Hematopoietic multipotent progenitor cell treated with erythropoietin and hydrocortisone succinate and interleukin-3 and kit ligand, for 8 days (in vitro differentiated cells): ENCODE measurements at places on chromosomes 4 and X.
A peak's percentile ranks its signal among the peaks of the same experiment; 100 is the strongest.

DNA sequence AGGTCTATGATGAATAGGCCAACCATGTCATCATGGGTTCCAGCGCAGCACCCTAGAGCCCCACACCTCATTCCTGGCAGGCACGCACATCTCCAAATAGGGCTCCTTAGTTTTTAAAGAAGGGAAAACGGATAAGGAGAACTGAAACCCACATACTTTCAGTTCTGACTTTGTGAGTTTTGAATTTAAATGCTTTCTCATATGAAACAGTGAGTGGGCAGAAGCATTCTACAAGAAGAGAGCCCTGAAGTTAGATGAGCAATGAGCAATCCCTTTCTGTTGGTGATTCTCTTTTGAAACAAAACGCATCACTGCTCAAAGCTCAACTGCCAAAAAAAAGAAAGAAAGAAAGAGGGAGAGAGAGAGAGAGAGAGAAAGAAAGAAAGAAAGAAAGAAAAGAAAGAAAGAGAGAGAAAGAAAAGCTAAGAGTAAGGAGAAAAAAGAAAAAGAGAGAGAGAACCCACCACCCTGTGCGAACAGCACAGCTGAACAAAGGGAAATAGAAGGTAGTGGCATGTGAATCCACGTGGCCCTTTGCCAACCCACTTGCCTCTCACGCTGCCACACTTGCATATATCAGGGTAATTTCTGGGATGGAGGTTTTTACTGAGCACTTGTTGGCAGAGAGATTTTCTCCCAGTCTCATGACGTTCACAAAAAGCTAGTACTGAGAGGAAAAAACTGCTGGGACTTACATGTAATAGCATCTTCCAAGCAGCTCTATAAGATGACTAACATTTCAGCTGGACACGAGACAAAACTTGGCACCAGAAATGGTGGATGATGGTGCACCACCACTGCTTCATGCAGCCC, 31.0 kb downstream of the TMSB4X start:
- no peak for DNase-seq

GRCh38 chrX:82742351-82742750, 765.7 kb upstream of the POU3F4 start:
- DNase-seq, result no peak

- no peak for DNase-seq
Measured at GRCh38 chrX:139600105-139600504, 69.6 kb downstream of the F9 start.

- DNase-seq, result no peak
Measured at GRCh38 chr4:13917015-13917414, 289.5 kb upstream of the BOD1L1 start.

GRCh38 chr4:3073158-3074077, 920 bp downstream of the HTT-AS start:
- DNase-seq, result no peak

GRCh38 chrX:8191022-8191421, 20.0 kb upstream of the VCX2 start:
- DNase-seq, result no peak

GRCh38 chr4:19776929-19777328, 474.8 kb upstream of the SLIT2 start:
- DNase-seq, result no peak

DNA sequence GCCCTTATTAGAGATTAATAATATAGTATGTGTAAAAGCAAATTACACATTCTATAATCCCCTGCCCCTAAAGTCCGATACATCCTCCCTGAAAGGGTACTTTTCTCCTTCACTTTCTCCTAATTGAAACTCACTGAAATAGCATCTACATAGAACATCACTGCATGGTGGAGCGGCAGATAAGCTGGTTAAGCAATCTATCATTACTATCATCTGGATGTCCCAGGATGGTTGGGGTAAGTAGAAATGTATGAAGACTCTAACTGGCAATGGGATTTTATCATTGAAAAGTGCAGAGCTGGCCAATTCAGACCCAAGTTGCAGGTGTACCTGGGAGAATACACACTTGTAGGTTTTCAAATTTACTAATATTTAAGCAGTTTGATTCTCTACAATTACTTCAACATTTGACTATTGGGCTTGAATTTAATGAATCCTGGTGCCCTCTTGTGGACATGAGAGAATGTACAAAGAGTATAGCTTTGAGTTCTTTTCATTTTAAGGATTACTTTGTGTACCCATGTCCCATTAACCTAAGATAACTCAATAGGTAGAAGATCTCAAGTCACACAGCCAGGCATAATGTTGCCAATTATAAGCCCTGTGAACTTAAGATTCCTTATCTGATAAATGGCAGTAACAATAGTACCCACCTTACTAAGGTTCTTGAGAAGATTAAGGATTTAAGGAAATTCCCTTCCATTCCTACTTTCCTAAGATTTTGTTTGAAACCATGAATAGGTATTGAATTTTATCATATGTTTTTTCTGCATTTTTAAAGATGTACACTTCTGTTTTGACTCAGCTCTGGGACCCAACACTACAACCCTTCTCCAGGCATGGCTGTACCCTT, 69.8 kb downstream of the SHROOM3 start:
- DNase-seq, result peak; percentile 65

DNA sequence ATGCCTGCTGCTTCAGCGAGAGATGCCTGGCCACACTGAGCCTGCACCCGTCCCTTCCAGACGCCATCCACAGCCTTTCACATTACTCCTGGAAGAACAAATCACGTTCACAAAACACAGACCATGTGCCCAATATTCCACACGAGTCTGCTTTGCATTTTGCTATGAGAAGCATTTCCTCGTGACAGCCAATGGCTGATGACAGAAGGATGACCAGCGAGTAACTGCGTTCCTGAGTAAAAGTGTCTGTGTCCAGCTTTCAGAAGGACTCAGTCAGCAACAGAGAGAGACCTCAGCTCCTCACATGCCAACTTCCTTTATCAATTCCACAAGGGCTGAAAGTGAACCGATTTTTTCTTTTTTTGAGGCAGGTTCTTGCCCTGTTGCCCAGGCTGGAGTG, 19.5 kb downstream of the NAT8L start:
- DNase-seq, result no peak

DNA sequence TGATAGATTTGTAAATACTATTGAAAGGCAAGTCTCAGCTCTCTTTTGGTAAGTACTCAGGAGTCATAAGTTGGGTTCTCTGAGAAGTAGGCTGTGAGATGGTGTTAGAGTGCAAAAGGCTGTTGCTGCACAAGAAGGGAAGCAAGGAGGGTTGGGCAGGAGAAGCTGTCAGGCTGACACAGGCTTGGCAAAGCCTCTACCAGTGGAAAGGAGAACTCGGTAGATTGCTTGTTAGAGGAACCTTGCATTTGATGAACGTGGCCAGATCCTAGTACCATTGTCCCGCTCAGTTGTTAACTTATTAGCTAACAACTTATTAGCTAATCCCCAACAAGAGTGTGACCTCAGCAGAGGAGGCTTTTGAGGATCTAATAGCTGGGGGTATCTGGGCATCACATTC, 449.3 kb upstream of the BOD1L1 start:
- DNase-seq, result no peak

DNA sequence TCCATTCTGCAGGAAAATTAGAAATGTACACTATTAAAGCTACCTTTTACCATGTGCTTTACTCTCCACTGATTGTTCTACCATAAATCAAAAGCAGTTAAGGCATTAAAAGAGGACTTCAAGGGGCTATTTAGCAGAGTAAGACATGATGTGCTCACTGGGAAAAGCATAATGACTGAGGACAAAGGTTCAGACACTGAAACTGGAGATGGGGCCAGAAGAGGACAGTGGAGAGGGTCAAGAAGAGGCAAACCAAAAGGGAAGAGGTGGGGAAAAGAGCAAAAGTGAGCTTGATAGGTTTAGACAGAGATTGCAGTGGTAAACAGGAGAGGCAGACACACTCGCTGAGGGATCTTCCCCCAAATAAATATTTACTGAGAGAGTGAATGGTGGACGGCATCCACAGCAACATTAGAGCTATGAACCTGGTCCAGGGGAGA, 23.8 kb downstream of the SH3RF1 start:
- no peak for DNase-seq

DNA sequence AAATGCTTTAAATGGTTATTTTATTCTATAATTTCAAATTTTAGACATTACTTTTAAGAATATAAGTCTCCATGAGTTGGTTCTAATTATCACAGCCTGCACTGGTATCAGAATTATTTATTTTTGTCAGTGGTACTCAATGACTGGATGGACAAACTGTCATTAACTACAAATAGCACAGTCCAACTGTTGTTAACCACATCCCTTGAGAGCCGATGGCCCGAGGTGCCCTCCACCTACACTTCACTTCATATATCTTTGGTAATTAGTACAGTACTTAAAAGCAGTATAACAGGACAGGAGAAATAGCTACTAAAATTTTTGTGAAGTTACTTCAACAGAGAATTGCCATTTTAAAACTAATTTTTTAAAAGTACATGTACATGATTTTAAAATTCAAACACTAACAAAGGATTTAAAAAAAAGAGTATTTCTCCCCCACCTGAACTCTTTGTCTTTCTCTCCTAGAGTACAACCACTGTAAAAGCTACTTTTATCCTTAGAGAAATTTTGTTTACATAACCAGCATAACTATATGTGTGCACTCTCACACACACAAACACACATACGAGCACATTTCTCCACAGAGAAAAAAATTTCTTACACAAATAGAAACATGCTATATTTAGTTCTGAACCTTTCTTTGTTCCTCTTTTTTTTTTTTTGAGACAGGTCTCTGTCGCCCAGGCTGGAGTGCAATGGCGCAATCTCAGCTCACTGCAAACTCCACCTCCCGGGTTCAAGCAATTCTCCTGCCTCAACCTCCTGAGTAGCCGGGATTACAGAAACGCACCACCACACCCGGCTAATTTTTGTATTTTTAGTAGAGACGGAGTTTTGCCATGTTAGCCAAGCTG, 6.5 kb downstream of the TIFA start:
- DNase-seq, result no peak

GRCh38 chrX:1679238-1679637, 64.4 kb downstream of the ASMT start:
- no peak for DNase-seq

- DNase-seq, result no peak
Measured at GRCh38 chr4:74540193-74540592, 95.3 kb downstream of the AREG start.
